Thymus (tissue), 14 donors: ENCODE measurements at places on chromosomes 2 and 18. TPM values are rescaled to one million over a fixed set of nuclear protein-coding genes. Genes with fewer than 3 reads are reported as not detected.

Gene TDRD15
- total RNA-seq: 0.05 TPM

Gene PDE1A
- total RNA-seq: 7.7 TPM

Gene RAB27B
- 1.5 TPM for total RNA-seq

- no peak for DNase-seq
- no peaks in the 10 kb centered on the region for H3K27me3 ChIP-seq
- H3K27ac ChIP-seq: no peak overlapping the region
- H3K36me3 ChIP-seq: no peaks in the 10 kb centered on the region
- no peaks in the 10 kb centered on the region for H3K4me1 ChIP-seq
Observed at GRCh38 chr2:133431289-133431688, 137.0 kb downstream of the NCKAP5 start.

DNA sequence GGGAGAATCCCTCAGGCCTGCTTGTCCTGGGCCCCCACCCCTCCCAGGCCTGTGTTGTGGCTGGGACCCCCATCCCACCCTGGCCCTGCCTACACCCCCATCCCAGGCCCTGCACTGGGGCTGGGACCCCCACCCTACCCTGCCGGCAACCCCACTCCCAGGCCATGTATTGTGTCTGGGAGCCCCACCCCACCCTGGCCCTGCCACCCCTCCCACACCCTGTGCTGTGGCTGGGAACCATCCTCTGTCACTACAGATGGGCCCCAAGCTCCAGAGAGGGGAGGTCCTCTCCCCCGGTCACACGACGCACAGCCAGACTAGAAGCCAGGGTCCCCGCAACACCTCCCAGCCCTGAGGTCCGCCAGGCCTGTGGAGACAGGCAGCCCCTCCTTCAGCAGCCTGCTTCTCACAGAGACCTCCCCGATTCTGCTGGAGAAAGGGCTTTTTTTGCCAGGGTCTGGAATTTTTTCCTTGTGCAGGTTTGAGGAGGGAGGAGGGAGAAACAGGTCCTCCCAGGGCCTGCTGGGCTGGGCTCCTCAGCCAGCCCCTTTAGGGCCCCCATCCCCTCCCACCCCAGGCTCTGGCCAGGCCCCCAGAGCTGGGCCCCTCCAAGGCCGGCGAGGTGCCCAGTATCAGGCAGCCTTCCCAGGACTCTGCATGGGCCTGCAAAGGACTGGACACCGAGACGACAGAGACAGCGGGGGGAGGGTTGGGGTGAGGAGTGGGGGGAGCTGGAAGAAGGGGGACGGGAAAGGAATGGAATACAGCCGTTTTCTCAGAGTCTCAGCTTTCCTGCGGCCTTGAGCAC, 28.0 kb downstream of the KIF1A start:
- no peak overlapping the region for H3K4me3 ChIP-seq
- H3K27ac ChIP-seq: no peak overlapping the region
- H3K27me3 ChIP-seq: no peaks in the 10 kb centered on the region
- DNase-seq: no peak
- no peaks in the 10 kb centered on the region for H3K4me1 ChIP-seq
